ENCODE measurements at places on chromosomes 5 and 9.

DNA sequence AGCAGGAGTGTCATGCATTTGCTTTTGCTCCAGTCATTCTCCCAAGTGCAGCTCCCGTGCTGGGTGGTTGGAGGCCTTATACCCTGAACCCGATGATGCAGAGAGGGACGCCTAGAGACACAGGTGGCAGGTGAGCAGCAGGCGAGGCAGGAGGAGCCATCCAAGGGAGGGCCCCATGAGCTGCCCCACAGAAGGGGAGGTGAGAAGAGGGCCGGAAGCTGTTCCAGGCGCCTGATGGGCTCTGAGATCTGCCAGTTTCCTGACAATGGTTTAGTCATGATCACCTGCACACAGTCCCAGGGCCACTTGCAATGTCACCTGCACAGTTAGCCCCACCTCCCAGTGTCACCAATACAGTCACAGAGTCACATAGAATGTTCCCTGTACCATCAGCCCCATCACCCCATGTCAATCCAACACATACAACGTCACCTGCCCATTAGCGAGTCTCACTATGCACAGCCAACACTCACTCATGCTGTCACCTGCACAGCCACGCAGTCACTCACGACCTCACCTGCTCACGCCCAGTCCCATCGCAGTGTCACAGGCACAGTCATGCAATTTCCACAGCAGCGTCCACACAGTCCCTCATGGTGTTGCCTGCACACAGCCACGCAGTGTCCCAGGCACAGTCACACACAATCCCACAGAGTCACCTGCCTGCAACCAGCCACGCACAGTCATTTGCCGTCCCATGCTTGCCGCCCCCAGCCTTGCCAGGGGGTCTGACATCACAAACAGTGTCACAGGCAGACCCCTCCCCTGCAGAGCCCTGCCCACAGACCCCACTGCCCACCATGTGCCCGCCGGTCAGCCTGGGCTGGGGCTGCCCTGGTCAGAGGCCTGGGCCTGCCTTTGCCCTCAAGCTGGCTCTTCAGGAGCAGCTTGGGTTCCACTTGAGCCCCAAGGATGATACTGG is 113.4 kb downstream of the LHX2 start:
- no peak for DNase-seq

- peak; percentile 29 for DNase-seq
Measured at GRCh38 chr5:14510156-14510734, 71.3 kb upstream of the OTULINL start.

GRCh38 chr5:144125163-144125726 is 45.2 kb downstream of the YIPF5 start:
- DNase-seq = peak; percentile 100

- peak; percentile 73 for DNase-seq
Measured at GRCh38 chr9:96655198-96655851, at the start of gene PRXL2C. Gene PRXL2C (minus strand): TSS chr9:96655317. CDS start chr9:96655281, 36 bp downstream.

- no peak for DNase-seq
Measured at GRCh38 chr9:35703906-35704672, 14.4 kb upstream of the TPM2 start.

DNA sequence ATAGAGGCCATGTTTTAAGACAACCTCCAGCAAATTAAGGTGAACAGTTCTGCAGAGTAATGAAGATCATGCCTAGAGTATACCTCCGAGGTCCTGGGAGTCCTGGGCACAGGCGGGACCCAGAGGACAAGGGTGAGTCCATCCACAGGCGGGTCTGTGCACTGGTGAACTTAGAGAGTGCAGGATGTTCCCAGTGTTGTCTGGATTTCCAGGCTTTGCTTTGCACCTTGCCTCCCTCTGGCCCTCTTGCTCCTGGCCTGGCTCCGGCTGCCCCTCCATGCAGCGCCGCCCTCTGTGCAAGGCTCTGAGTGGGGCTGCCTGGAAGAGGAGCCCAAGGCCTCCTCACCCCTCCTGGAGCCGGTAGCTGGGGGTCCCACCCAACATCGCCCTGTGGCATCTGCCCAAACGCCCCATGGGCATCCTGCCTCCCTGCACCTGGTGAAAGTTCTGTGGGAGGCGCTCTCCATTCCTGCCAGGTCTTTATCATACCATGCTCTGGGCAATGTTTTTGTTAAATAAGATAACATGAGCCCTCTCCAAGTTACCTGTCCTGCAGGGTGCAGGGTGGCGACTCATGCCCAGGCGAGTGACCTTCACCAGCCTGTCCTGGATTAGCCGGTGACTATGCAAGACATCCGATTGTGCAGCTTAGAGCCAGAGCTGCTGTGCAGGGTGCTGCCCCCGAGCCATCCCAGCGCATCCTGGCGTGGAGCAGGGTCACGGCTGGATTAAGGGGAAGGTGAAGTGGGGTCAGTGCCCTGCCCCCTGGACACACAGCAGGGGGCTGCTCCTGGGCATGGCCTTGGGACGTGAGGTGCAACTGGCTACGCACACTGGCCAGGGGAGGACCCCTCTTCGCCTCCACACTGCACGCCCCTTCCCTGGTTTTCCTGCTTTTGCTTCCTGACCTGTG is 41.3 kb upstream of the LPCAT1 start:
- no peak for DNase-seq

DNA sequence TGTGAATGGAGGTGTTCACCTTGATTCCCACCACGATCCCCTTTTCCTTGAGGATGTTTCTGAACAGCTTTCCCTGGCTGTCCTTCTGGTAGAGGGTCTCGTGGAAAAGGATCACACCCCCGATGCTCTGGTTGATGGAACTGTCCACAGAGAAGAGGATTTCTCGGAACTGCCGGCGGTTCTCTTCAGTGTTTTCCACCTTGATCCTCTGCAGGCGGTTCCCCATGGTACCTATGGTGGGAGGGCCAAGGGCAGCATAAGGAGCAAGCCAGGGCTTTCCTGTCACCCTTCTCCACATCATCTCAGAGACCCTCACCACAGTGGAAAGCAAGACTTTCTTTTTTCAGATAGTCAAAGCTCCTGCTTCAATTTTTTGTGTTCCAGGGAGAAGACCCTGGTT is 5.8 kb downstream of the ALDOB start:
- no peak for DNase-seq

DNA sequence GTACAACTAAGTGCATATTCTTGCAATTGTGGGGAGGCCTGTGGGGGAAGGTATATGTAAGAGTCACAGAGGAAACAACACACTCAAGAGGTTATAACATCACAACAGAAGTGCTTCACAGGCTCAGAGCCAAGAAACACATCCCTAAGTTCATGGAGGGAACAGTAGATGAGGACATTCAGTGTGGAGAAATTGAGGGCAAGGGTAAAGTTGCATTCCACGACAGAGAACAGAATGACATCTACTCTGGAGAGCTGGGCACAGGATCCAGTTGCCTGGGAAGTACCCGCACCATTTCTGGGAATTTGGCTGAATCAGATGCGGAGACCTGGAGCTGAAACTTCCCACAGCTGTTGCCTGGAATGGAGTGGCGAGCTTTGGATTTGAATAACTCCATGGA is 197.2 kb downstream of the NXNL2 start:
- DNase-seq = peak; percentile 38

DNA sequence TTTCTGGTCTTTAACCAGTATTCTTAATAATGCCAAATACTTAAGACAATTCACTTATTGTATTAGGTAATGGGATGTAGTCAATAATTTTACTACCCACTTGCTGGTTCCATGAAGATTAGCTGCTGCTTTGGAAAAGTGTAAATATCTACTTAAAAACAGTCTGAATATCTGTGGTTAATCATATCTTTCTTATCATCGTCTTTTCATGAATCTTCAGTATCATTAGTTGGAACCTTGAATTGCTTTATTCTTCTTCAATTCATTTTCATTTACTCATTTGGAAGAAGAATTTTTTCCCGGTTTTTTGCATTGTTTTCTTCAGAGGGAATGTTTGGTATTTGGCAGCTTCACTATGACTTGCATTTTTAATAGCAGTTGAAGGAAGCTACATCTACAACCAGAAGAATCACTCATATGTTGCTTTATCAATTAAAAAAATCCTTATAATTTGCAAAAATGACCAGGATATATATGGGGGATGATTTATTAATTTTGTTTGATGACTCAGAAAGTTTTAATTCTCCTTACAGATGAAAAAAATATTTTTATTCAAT is 1398.3 kb upstream of the CDH6 start:
- DNase-seq = no peak

GRCh38 chr5:68325065-68325580 is 109.6 kb downstream of the PIK3R1 start:
- DNase-seq = no peak

GRCh38 chr5:35777358-35778087 is 79.2 kb upstream of the IL7R start:
- DNase-seq = peak; percentile 85

- no peak for DNase-seq
Measured at GRCh38 chr9:127706836-127707241, at the start of gene CFAP157. Gene CFAP157 (plus strand): TSS chr9:127706988. CDS start chr9:127707032, 44 bp downstream.

Data from amniotic epithelial cell (primary cell).